ENCODE measurements at places on chromosomes 7 and 10.

DNA sequence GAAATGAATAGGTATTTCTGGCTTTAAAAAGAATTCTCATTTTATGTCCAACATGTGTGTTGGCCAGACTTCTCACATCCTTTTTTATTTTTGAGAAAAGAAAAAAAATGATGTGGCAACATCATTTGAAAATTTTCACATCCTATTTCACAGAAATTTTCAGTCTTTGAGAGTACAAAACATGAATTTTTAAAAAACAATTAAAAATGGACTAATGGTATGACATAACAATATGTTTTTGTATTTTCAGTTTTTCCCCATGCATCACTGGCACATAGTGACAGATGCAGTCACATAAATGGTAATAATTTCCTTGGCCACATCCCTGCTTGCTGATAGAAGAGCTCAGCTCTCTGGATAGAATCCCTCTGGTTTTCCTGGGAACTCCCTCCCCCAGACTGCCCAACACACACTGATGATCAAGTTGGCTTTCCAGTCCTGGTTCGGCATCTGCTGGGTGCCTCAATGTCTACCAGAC lies 188.5 kb upstream of the AGR3 start:
- DNase-seq, result no peak

DNA sequence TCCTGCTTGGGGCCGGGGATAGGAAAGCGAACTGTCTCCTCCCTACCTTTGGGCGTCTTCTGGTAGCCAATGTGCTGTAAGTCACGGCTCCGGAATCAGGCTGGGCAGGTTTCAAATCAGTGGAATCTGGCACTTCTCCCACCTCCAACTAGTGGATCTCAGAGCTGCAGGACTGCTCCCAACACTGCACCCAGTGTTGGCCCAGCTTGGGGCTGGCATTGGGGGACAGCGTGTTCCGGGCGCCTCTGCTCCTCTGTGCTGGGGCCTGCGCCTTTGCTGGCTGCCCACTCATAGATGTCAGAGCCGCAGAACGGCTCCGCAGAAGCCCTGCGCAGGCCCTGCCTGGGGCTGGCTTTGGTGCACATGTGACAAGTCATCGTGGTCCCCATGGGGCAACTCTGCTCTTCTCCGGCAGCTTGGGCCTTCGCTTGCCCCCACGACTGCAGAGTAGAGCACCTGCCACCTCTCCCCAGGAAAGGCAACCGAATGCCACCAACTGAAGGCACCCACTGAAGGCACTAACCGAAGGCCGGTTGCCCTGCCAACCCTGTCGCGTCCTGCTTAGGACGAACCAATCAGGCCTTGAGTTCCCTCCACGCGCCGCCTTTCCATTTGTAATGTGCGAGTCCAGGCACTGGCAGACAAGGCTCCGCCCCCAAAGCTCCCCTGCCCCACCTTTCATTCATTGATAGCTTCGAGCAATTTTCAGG lies 85.5 kb upstream of the ABI1 start:
- no peak for DNase-seq

DNA sequence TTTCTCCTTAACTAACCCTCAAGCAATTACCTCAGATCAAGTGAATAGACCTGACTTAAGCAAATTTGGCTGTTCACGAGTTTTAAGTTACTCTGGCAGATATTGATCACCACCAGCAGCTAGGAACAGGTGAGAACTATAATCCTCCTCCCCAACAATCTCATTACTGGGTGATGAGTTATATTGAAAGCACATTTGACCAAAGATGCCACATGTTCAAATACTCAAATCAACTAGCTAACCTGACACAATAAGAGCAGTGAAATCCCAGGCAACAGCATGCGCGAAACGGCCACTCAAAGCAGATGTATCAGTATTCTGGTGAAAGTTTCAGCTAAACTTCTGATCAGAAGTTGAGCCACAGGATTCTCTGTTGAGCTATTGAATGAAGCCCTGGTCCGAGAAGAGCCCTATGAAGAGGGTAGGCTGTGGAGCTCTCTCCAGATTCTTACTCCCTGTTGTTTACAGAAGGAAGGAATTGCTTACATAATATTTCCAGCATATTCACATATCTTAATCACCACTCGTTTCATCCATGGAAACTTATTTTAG lies 52.6 kb downstream of the CAV1 start:
- no peak for DNase-seq

GRCh38 chr7:158827411-158828132 lies 1.7 kb downstream of the ESYT2 start:
- DNase-seq, result no peak

- DNase-seq, result no peak
Measured at GRCh38 chr7:76262683-76263402, 39.6 kb upstream of the HSPB1 start.
